ENCODE measurements at places on chromosomes 3 and 15.

DNA sequence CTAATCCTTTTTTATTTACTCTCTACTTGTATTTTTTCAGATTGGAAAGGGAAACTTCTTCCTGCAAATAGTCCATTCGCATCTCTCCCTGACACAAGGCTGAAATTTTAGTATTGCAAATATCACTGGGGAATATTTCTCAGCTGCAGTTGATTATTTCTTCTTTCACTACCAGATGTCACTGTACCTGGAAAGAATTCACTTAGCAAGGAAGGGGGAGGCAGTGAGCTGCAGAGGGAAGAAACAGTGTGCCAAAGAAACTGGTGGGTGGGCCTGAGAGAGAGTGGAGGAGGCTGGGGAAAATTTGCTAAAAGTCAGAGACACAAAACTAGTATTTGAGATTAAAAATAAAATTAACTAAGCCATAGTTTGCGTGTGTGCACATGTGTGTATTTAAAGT is 142.3 kb upstream of the STT3B start:
- DNase-seq, result no peak

GRCh38 chr3:127835993-127836882 is 13.9 kb upstream of the MGLL start:
- no peak for DNase-seq

GRCh38 chr15:67805666-67806516 is 19.4 kb upstream of the SKOR1 start:
- peak; percentile 67 for DNase-seq

DNA sequence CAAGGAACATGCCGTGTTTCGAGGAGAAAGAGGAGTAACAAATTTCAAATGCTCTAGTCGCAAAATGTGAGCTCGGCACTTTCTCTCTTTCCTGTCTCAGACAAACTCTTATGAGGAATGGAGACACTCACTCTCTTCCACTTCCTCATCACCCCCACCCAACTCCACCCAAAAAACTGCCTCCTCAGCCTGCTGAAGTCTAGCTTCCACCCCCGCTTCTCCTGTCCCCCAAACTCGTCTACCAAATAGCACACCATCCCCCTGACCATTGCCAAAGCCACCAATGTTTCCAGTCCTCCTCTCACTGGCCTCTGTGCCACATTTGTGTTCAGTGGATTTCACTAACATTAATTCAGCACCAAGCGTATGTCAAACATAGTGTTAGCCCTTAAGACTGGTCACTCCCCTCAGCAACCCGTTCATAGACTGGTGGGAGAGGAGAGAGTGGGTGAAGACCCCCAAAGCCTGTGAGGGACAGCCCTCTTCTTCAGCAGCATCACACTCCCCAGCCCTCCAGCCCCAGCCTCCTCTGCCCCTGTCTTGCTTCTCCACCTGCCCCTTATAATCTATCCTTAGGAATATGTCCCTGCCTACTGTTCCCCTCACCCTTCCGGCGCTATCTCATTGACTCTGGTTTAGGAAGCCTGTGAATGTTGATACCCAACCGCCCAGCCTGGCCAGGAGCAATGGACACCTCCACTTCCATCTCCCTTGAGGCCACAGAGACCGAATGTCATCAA is 77.3 kb downstream of the FAM174B start:
- DNase-seq, result no peak

DNA sequence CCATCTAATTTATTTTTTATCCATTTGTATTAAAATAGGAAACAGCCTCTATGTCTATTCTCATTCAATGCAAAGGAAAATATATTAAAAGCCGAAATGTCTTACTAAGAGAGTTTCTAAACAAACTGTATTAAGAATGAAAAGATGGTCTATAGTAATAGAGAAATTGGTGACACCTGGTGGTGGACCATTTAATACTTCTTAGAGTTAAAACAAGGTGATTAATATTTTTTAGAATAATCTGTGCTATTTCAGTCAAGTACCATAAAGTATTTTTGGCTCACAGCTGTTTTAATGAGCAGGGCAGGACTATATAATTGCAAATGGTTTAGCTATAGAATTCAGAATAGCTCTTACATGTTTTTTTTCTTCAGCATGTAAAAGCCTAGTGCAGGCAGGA is 55.7 kb downstream of the SYNPR start:
- no peak for DNase-seq

DNA sequence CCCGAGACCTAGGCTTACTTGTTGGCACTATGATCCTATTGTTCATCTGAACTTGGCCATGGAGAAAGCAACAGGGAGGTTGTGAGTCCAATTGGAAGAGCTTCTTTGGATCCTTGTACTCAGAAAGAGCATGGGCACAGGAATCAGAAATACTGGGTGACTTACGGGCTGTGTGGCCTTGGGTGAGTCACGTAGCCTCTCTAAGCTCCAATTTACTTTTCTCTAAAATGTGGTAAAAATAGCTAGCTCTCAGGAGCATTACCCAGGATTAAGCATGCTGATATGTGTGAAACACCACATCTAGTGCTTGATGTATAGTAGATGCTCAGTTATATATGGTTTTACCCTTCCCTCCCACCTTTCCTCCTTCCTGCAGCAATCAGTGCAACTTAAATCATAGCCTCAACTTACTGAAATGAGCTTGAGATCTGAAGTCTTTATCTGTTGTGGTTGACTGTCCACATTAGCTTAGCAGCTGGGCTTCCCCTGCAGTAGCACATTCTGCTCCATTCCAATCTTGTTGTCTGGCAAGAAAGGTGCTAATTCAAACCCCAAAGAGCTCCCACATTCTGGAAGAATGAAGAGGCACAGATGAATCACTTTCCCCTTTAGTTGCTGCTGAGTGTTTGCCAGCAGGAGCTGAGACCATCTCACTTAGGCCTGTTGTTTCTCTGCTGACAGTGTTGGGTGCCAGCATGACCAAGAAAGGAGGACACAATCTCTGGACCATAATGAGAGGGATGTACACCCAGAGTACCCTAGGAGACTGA is 299.1 kb upstream of the TRIM42 start:
- DNase-seq, result no peak

- DNase-seq, result no peak
Observed at GRCh38 chr3:126287171-126287535, 70.1 kb downstream of the KLF15 start.
